Stimulated activated CD8-positive, alpha-beta memory T cell treated with anti-CD3 and anti-CD28 coated beads, Interleukin-4, amount 100 ng/mL, for 24 hours (primary cell): ENCODE measurements at places on chromosomes 1 and 21.
A peak's percentile ranks its signal among the peaks of the same experiment; 100 is the strongest.

DNA sequence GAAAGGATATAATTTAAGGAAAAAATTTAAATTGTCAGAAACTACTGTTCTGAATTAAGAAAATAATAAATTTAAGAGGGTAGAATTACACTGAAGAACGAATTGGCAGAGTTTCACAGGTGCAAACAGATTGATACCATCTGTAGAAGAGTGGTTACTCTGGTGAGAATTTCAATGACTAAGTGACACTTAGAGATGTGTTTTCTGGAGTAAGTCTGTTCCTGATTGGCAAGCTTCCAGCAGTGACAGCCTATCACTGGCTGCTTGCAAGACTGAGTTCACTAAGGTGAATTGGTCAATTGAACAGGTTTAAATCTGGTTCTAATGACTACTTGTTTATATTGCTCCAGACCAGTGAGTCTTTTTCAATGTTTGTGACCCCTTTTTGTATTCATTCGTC lies 838.2 kb upstream of the RGS18 start:
- no peak for DNase-seq

GRCh38 chr1:66562561-66562960 lies 28.6 kb downstream of the SGIP1 start:
- no peak for DNase-seq

DNA sequence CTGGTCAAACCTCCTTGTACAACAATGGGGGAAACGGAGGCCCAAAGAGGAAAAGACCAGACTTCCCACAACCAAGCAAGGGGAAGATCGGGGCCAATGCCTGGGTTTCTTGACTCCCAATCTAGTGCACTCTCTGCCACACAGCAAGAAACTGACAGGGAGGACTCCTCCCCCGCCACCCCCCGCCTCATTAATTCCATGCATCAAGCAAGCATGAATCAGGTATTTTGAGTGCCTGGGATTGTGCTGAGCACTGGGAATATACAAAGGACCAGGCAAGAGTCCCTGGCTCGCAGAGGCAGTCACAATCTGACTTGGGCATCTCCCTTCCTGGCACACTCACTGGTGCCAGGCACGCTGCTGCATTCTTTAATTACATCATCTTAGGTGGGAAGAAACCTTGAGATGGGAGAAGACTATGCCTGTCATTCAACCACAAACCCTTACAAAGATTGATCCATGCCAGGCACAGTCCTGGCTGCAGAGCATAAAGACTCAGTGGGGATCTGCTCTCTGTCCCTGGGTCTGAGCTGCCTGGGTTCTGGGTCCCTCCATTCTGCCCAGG lies 4.4 kb upstream of the KCNC4 start:
- no peak for DNase-seq

DNA sequence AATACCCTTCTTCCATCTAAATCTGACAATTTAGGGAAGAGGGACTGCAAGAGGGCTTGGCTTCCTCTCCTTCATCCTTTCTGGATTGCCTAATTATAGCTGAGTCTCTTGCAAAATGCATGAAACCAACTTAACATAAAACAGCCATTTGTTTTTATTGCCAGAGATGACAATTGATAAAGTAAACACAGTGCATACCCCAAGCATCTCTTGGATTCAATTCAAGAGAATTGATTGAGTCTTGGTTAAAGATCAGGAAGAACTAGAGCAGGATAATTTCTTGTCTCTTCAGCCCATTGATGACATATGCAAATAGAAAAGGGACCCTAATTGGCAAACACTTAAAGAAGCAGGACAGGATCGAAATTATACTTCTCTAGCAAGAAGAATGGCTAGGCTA lies 617.1 kb upstream of the PTBP2 start:
- no peak for DNase-seq

DNA sequence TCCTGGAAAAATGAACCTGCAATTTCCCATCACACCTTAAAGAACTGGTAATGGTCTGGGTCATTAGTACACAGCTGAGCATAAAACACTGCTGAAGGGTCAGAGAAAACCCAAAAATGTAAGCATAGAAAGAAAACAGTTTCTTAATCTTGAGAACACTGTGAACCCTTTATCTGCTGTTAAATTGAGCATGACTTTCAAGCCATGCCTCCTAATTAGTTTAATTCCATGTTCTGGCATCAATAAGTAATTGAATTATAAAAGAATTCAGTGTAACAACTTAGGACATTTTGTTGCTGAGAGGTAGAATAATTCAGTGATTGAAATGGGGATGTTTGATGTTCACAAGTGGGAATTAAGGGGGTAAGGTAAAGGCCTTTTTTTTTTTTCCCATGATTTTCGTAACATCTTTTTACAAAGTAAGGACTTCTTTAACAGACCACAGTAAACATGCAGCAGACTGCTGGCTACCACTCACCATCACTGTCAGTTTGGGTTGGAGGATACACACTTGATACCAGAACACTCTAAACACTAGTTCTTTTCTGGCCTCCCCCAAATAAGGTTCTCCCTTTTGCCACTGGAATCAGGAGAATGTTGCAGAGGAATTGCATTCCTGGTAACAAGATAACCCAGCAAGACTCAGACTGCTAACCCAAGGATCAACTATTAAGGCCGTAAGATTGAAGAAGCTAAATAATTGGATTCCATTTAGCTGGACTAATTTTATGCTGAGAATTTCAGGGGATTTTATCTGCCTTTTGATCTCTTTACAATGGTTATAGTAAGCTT lies 3.0 kb downstream of the RWDD3 start:
- no peak for DNase-seq

GRCh38 chr1:82013702-82014101 lies 213.0 kb downstream of the ADGRL2 start:
- no peak for DNase-seq

DNA sequence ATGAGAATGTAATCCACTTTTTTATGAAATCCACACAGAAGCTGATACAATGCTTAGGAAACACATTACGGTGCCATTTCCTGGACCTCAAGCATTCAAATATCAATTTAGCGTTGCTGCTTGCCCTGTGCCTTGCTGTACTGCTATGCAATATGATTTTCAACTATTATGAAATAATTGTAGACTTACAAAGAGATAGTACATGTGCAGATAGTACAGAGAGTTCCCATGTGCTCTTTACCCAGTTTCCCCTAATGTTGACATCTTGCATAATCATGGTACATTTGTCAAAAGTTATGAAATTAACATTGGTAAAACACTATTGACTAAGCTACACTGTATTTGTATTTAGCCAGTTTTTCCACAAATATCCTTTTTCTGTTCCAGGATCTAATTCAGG lies 37.7 kb upstream of the PTBP2 start:
- no peak for DNase-seq

- peak; percentile 8 for DNase-seq
These were observed 90.8 kb downstream of the ZP4 start for GRCh38 chr1:237799762-237800474.

DNA sequence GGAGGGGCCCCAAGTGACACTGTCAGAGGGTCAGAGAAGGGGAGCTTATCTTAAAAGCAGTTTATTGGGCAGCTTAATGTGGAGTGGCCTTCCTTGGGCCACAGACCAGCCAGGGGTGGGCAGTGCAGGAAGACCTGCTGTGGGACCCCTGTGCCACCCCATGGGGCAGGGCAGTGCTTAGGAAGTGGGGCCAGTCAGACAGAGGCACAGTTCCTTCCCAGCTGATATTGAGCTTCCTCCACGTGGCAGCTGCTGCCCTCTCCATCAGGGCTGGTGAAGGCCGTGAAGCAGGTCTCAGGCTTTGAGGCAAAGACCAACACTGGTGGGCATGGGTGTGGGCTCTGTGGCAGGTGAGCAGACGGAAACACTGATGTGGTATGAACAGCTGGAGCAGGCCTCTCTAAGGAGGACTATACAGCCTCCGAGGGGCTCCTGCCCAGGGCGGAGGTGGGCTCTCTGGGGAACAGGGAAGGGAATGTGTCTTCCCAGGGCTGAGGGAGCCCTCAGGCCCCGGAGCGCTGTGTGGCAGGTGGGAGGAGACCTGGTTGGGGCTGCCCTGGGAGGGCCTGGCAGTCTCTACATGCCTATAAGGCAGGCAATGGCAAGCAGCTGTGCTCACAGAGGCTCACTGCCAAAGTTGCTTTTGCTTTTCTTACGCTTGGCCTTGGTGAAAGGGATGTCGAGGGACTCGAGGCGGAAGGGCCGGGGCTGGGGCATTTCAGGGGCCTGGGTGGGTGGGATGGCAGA lies 3.0 kb upstream of the DDOST start:
- DNase-seq, result no peak

GRCh38 chr1:192707978-192708547 lies 72.1 kb downstream of the RGS13 start:
- DNase-seq, result no peak

- DNase-seq, result no peak
These were observed 1727.2 kb downstream of the NCAM2 start for GRCh38 chr21:22725436-22725835.

DNA sequence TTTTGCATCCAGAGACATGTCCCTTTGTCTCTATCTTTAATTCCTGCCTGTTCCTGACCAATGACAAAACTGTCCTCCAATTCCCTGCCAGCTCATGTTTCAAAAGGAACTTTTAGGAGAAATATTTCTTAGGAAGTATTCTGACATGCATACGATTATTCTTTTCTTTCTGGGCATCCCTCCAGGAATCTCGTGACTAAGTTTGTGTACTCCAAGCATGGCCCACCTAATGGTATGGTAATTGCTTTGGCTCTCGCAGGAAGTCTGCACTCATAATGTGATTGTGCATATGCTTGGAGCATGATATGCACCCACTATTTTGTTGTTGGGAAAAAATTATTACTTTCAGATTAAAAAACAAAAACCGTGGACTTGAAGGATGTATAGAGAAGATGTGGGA lies 256.4 kb downstream of the PRDM2 start:
- DNase-seq, result no peak

GRCh38 chr1:97909266-97909665 lies 11.6 kb downstream of the DPYD start:
- no peak for DNase-seq

- DNase-seq, result no peak
These were observed 7.4 kb downstream of the S100A9 start for GRCh38 chr1:153364766-153365666.

DNA sequence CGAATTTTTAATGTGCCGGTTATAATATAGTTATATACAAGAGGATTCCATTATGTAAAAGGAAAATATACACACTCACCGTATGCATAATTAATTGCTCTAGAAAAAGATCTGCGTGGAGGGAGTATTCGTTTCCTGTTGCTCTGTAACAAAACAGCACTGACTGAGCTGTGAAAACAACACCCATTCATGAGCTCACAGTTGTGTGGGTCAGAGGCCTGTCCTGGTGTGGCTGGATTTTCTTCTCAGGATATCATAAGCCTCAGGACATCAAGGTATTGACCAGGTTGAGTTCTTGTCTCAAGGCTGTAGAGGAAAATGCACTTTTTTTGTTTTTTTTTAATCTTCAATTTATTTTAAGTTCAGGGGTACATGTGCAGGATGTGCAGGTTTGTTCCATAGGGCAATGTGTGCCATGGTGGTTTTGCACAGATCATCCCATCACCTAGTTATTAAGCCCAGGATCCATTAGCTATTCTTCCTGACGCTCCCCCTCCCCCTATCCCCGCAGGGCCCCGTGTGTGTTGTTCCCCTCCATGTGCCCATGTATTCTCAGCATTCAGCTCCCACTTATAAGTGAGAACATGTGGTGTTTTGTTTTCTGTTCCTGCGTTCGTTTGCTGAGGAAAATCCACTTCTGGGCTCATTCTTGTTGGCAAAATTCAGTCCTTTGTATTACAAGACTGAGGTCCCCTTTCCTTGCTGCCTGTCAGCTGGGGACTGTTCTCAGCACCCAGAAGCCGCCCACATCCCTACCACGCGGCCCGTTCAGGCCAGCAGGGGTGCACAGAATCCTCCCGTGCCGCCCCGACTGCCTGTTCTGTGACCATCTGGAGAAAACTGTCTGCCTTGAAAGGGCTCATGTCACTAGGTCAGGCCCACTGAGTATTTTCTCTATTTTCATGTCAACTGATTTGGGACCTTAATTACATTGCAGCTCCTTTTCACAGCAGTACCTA lies 87.4 kb upstream of the ERRFI1 start:
- DNase-seq, result no peak

DNA sequence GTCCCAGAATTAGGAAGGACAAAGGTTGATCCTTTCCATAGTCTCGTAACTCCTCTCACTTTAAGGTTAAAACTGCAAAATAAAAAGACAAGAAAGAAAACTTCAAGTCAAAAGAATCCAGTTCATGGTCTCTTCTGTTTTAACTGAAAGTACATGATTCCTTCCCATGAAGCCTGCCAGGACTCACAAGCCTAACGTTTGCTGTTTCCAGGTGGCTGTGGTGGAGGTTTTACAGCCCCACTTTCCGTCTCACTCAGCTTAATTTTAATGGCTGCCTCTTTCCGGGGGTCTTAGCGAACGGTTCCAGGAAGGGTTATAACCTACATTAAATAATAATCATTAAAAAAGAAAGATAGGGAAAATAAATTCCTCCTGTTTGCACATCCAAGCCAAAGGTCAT lies 136.8 kb upstream of the SPAG17 start:
- DNase-seq, result no peak

GRCh38 chr1:244730153-244730933 lies 77.4 kb downstream of the DESI2 start:
- DNase-seq, result peak; percentile 18

- no peak for DNase-seq
These were observed 471.3 kb downstream of the PLA2G4A start for GRCh38 chr1:187300081-187300480.

- DNase-seq, result no peak
These were observed 9.6 kb downstream of the BCAR3 start for GRCh38 chr1:93672069-93672468.

- no peak for DNase-seq
These were observed 4.8 kb downstream of the CCDC24 start for GRCh38 chr1:43995984-43996732.

DNA sequence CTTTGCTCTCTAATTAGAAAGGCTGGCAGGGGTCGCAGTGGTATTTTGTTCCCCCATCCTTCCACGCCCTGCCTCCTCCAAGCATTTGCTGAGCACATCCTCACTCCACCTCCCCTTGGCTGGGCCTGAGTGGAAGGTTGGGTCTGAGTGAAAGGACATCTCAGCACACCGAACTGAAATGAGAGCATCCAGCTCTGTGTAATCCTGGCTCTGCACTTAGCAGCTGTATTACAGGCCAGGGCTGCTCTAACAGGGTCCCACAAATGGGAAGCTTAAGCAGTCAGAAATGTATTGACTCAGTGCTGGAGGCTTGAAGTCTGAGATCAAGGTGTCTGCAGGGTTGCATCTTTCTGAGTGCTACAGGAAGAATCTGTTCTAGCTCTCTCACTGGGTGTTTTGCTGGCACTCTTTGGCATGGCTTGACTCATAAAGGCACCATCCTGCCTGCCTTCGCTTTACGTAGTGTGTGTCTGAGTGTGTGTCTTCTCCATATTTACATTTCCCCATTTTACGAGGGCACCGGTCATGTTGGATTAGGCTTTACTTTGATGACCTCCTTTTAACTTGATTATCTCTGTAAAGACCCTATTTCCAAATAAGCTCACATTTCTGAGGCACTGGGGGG lies 48.5 kb upstream of the IGSF21 start:
- no peak for DNase-seq
